Tibial nerve (tissue), 4 donors: ENCODE measurements at places on chromosomes 6 and 20. TPM values are rescaled to one million over a fixed set of nuclear protein-coding genes. Genes with fewer than 3 reads are reported as not detected.

- DNase-seq: no peak
- H3K4me3 ChIP-seq: no peak overlapping the region
- no peaks in the 10 kb centered on the region for H3K4me1 ChIP-seq
- no peaks in the 10 kb centered on the region for H3K36me3 ChIP-seq
- H3K27me3 ChIP-seq: no peaks in the 10 kb centered on the region
Measured at GRCh38 chr6:131995917-131996316, 44.7 kb upstream of the CCN2 start.

DNA sequence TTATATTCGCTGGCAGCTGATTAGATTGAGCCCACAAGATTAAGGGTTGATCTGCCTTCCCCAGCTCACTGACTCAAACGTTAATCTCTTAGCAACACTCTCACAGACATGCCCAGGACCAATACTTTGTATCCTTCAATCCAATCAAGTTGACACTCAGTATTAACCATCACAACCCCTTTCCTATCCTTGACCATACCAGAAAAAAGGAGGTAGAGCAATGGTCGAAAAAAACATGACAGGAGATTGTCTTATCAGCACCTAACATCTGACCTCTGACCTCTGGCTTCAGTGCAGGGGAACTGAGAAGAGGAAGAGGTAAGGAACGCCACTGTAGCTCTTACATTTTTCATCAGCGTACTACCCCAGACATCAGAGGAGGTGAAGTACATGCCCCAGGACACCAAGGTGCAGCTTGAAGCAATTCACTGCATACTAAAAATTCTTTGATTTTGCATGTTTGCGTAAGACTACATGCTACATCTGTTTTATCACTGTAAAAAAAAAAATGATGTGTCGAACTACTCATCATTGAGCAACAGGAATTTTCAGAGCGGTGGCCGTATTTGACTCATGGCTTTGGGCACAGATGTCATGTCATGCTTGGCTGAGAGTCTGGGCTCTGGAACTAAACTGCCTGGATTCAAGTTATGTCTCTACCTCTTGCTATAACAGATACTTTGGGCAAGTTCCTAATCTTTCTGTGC lies 188.0 kb upstream of the TAB2 start:
- H3K27ac ChIP-seq: no peak overlapping the region
- DNase-seq: peak; percentile 60
- no peaks in the 10 kb centered on the region for H3K4me1 ChIP-seq
- H3K4me3 ChIP-seq: no peak overlapping the region

DNA sequence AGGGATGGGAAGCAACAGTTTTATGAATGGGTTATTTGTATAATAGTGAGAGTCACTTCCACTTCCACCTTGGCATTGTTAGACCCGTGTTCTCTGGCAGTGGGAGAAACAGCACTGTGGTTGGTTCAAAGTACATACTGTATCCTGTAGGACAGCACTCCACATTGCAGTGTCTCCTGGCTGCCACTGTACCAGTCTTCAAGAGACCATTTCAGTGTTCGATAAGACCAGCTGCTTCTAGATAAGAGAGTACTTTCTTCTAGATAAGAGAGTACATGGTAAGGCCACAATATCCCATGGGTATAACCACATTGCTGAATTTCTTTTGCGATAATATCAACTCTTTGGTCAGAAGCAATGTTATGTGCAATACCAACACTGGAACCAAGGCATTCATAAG lies 28.8 kb downstream of the FITM2 start:
- H3K4me1 ChIP-seq: no peaks in the 10 kb centered on the region
- H3K27ac ChIP-seq: no peak overlapping the region
- no peak for DNase-seq
- H3K36me3 ChIP-seq: no peaks in the 10 kb centered on the region

- H3K27ac ChIP-seq: no peak overlapping the region
- no peaks in the 10 kb centered on the region for H3K36me3 ChIP-seq
- DNase-seq: no peak
Measured at GRCh38 chr6:55450005-55450404, 122.7 kb downstream of the GFRAL start.

The BTNL2 gene
- not detected for total RNA-seq

- DNase-seq: no peak
- H3K27ac ChIP-seq: no peak overlapping the region
- H3K4me3 ChIP-seq: no peak overlapping the region
- no peaks in the 10 kb centered on the region for H3K4me1 ChIP-seq
- no peaks in the 10 kb centered on the region for H3K27me3 ChIP-seq
Measured at GRCh38 chr6:164168595-164168994, 754.1 kb downstream of the QKI start.

DNA sequence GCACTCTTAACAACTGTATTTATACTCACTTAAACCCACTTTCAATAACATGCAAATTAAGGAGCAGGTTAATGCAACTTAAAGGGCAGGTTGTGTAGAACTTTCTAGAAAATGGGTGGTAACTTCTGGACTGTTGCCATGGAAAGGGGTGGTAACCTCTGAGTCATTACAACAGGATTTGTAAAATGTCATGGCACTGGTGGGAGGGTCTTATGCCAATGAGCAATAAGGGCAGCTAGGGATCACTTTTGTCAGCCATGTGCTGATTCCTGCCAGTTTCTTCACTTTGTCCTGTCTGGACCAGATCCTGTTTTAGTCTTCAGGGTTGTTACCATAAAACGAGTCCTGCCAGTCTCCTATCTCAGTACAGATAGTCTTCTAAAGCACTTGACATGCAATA lies 560.5 kb upstream of the PTCHD4 start:
- no peaks in the 10 kb centered on the region for H3K27me3 ChIP-seq
- no peak for DNase-seq
- no peak overlapping the region for H3K27ac ChIP-seq
- H3K36me3 ChIP-seq: no peaks in the 10 kb centered on the region
- H3K4me1 ChIP-seq: no peaks in the 10 kb centered on the region
- H3K4me3 ChIP-seq: no peak overlapping the region
